NCI-H2029 treated with DMSO at 0.1 percent for 48 hours (cell line): ENCODE measurements at places on chromosomes 13 and 19.

GRCh38 chr19:32812571-32812970, 57.0 kb downstream of the SLC7A9 start:
- DNase-seq = no peak

- no peak for DNase-seq
These were observed 1.3 kb upstream of the FFAR1 start for GRCh38 chr19:35346193-35347052.

GRCh38 chr19:34319785-34320184, 45.2 kb upstream of the GPI start:
- no peak for DNase-seq

DNA sequence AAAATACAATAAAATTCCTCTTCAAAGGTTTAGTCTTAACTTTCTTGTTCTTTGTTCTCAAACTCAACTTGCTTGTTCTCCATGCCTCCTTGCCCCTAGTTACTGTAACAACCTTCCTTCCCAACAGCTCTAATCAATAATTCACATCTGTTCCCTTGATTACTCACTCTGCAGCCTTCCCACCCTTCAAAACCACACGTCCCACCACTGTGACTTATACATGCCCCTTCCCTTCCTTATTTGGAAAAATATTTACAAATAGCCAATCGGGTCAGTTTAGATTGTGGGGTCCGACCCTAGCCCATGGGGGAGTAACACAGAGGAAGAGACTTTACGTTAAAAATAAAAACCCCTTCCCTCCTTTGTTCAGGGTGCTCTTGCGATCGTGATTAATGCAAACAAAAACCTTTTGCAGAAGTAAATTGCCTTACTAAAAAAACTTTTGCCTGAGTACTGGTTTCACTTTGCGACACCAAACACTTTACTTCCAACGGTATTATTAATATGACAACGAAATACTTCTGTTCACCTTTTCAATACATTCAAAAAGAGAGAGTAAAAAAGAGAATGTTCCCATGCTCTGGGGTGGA, 512 bp upstream of the ZNF93 start:
- DNase-seq = no peak

DNA sequence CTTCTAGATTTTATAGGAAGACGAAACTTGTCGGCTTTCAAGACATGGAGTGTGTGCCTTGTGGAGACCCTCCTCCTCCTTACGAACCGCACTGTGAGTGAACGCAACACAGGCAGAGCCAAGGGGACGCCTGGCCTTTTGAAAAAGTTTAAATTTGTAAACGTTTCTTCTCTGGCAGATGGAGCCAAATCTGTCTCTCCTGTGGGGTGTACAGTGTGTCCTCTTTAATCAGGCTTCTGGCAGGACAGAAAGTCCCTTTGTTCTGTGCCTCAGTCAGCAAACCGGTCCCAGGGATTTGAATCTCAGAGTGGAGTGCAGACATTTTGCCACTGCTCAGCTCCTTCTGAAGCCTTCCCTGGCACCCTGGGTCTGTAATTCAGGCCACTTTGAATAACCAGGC, 56.5 kb downstream of the TNFRSF19 start:
- DNase-seq = no peak

- DNase-seq = no peak
These were observed 26.4 kb downstream of the CLEC4M start for GRCh38 chr19:7789447-7789846.

DNA sequence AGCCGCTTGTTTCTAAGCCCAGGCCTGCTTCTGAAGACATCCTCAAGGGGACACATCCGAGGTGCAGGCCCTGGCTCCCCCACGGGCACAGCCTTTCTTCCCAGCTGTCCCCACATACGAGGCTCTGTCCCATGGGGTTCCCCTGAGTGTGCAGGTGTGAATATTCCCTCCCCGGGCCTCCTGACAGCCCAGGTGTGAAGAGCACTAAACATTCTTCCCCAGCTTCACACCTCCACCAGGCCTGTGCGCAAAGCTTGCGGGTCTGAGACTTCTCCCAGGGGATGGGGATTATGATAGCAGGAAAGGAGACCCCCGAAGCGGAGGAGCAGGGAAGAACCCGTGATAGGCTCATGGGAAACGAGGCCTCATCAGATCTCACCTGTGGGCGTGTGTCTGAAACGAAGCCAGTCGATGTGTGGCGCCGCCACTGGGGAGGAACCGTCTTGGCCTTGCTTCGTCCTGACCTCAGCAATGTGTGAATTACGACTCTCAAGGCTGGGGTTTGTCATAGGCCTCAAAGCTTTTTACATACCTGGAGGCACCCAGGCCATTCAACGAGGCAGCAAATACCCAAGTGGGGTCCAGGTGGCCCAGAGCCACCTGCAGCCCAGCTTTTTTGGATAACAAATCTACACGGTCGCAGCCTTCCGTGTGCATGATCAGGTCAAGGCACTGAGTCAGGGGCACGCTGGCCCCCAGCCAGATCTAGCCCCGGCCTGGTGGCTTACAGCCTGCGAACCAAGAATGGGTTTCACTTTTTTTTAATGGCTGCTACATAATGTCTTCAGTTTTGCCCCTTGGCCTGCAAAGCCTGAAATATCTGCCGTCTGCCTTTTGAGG, 134.3 kb downstream of the STK24 start:
- no peak for DNase-seq

- DNase-seq = no peak
These were observed 563.5 kb upstream of the SLITRK5 start for GRCh38 chr13:87107651-87108050.

- peak; percentile 11 for DNase-seq
These were observed 781 bp downstream of the QPCTL start for GRCh38 chr19:45693106-45693788.

DNA sequence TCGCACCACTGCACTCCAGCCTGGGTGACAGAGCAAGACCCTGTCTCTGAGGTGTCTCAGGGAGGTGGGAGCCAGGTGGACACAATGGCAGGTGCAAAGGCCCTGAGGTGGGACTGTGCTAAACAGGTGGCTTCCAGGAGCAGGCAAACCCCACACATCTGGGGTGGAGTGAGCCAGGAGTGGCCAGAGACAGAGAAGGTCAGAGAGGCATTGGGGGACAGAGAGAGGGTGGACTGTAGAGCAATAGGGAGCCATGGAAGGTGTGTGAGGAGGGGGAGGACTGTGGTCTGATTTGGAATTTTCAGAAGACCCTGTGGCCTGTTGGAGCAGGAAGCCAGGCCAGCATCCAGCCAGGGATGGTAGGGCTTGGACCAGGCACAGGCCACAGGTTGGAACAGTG, 4.7 kb downstream of the MEF2B start:
- no peak for DNase-seq

DNA sequence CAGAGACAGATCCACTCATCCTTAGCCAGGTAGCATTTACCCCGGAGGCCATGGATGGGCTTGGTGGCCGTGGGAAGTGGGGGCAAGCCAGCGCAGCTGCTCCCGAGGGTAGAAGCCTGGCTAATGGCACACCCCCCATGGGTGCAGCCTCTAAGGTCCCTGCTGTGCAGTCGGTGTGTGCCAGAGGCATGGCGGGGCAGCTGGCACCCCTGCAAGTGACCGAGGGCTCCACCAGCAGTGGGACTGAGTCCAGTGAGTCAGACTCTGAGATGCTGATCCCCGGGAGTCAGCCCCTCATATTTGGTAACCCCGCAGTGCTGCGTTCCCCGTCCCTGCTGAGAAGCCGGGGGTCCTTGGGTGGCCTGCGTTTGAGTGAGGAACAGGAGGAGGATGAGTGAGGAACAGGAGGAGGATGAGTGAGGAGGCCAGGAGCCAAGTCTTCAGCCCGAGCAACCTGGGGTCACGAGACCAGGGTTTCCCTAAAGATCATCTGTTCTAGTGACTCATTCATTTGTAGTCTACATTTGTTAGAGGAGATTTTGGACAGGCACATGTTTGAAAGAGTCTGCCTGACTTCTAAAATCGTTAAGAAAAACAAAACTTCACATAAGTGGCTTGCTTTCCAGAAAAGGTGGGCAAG, 180.7 kb downstream of the STK24 start:
- DNase-seq = no peak

- DNase-seq = no peak
These were observed 327.8 kb downstream of the SUCLA2 start for GRCh38 chr13:47673009-47673850.

DNA sequence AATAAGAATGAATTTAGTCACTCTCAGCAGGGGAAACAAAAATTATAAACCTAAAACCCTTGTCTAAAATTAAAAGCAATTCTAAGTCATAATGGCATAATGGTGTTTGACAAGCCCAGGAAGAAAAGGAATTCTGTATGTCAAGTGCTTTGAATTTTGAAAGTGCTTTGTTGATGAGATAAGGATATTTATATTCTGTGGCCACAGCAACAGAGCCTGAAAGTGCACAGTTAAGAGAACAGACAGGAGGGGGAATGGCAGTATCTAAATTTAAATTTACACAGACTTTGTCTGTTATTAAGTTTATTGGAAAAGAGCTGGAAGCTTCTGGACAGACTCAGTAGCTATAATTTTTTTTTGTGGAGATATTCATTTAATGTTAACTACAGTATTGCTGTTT, 69.8 kb downstream of the OLFM4 start:
- DNase-seq = no peak

GRCh38 chr19:45767881-45768654, 984 bp downstream of the SIX5 start:
- no peak for DNase-seq
